ENCODE measurements at places on chromosomes 5 and 9.

GRCh38 chr5:123303802-123304201, 119.4 kb downstream of the CEP120 start:
- no peak for DNase-seq

DNA sequence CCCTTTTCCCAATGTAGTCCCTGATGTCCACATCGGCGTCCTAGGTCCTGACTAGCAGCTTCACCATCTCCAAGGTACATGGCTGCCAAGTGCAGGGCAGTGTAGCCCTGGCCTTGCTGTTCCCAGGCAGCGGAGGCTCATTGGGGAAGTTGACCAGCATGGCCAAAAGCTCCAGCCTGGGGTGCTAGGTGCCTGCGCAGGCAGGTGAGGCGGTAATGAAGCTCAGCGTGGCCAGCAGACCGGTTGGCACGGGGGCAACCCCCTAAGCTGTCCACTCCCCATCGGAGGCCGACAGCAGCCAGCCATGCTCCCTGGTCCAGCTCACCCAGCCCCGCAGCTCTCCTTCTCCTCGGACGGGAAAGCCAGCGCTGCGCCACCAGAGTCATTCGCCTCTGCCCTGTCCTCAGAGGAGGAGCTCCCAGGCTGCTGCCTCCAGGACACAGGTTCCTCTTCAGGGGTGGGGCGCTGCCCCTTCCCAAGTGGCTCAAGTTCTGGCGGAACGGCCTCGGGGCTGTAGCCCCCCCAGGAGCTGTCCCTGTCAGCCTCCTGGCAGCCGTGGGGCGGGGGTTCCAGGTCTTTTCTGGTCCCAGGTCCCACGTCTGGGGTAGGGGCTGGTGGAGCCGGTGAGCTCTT, 1218.2 kb downstream of the FOXD4L5 start:
- DNase-seq: no peak

- DNase-seq: no peak
Measured at GRCh38 chr9:110650261-110650660, 18.3 kb upstream of the MUSK start.

DNA sequence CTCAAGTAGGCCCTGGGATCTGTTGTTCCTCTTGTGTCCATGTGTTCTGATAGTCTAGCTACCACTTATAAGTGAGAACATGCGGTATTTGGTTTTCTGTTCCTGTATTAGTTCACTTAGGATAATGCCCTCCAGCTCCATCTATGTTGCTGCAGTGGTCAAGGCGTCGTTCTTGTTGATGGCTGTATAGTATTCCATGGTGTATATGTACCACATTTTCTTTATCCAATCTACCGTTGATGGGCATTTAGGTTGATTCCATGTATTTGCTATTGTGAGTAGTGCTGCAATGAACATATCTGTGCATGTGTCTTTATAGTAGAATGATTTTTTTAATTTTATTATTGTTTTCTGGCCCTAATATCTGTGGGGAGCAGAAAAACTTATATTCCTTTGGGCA, 74.3 kb downstream of the MAT2B start:
- DNase-seq: no peak

GRCh38 chr9:94931740-94932139, 205.2 kb downstream of the AOPEP start:
- no peak for DNase-seq

- DNase-seq: no peak
Measured at GRCh38 chr9:102354041-102354440, 615.6 kb upstream of the GRIN3A start.

GRCh38 chr5:32174011-32174870, at the start of gene GOLPH3:
TSS of gene GOLPH3 (minus strand) at chr5:32174319. CDS start at chr5:32174034, 285 bp downstream.
- DNase-seq: peak; percentile 96

DNA sequence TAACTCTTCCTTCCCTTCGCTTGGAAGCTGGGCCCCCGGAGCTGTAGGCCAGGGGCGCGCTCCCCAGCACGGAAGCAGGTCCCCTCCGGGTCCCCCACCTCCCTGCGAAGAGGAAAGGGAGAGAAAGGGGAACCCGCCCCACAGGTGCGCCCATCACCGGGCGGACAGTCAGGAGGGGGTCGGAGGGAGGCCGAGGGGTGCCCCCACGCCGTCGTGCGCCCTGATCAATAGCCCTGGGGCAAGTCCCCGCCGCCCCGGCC, 793 bp downstream of the AGPAT2 start:
- DNase-seq: no peak

DNA sequence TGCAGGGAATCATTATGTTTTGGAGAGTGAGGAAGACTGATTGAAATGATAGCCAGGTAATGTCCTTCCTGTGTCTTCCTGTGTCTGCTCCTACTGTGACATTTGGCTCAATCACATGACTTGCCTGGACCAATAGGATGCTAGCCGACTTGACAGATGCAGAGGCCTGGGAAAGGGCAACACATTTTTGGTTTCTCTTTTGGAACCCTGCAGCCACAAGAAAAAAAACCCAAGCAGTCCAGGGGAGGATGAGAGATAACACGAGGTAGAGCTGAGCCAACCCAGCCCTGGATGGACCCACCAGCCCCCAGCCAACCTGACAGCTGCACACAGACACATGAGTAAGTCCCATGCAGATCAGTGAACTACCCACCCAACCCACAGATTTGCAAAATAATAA, 256.1 kb upstream of the SMARCA2 start:
- no peak for DNase-seq

DNA sequence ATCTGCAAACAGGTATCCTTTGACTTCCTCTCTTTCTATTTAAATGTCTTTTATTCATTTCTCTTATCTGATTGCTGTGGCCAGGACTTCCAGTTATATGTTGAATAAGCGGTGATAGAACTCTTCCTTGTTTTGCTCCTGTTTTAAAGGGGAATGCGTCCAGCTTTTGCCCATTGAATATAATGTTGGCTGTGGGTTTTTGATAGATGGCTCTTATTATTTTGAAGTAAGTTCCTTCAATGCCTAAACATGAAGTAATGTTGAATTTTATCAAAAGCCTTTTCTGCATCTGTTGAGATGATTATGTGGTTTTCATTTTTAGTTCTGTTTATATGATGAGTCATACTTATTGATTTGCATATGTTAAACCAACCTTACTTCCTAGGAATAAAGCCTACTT, 300.5 kb upstream of the CTNND2 start:
- DNase-seq: no peak
